D341Med (cell line): ENCODE measurements at places on chromosomes 16 and 17.

- no peak for DNase-seq
These were observed 68.3 kb upstream of the BCAR1 start for GRCh38 chr16:75319513-75320411.

DNA sequence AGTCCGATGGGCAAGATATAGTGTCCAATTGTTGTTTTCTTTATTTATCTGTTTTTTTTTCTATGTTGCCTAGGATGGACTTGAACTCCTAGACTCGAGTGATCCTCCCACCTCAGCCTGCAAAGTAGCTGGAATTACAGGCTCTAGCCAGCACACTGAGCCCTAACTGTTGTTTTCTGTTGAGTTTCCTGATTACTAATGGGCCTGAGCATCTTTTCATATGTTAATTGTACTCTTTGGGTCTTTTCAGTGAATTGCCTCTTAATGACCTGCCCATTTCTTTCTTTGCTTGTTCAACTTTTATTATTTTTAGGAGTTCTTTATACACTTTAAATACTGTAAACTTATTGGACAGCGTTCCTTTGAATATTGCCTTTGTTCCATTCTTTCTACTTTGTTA, 213.0 kb downstream of the HS3ST3B1 start:
- no peak for DNase-seq

DNA sequence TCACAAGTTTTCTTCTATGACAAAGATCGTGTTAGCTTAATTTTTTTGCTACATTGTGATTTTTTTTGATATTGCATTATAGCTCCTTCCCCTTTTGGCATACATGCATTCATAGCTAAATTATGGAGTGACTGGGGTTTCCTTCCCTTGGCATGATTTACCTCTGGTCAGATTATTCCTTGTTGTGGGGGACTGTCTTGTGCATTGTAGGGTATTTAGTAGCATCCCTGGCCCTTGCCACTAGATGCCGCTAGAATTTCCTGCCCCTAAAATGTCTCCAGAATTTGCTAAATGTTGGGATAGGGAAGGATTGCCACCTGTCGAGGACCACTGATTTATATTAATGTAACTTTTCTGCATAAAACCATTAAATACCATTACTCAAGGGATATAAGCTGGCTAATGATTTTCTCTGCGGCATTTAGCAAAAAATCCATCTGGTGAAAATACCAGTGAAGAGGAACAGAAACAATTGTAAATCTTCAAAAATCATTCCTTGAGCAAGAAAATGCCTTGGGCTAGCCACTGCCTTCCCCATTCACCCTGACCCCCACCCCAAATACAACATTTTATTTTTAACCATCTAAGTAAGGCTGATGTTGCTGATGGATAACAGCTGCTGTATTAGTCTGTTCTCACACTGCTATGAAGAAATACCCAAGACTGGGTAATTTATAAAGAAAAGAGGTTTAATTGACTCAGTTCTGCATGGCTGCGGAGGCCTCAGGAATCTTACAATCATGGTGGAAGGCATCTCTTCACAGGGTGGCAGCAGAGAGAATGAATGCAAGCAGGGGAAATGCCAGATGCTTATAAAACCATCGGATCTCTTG, 195.2 kb downstream of the MAP2K6 start:
- peak; percentile 60 for DNase-seq

GRCh38 chr16:85774811-85775210, 23.9 kb upstream of the C16orf74 start:
- no peak for DNase-seq

- DNase-seq: no peak
These were observed 40.1 kb upstream of the SLC38A10 start for GRCh38 chr17:81334987-81335772.

DNA sequence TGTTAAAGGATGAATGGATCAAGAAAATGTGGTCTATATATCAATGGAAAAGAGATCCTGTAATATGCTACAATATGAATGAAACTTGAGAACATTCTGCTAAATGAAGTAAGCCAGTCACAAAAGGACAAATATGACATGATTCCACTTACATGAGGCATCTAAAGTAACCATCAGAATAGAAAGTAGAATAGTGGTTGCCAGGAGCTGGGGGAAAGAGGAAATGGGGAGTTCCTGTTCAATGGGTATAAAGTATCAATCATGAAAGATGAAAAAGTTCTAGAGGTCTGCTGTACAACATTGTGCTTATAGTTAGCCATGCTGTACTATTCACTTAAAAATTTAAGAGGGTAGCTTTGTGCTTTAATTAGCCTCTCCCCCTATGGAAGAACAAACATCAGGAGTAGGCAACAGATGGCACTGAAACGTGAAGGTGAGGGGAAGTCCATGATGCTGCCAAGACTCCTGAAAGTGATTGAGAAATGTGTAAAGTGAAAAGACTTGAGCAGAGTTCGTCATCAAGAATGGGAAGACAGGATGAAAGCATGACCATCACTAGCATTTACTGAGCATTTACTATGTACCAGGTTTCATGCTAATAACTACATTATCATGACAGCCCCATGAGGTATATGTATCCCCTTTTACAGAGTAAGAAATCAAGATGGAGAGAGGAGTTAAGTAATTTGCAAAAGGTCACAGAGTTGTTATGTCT, 167.2 kb downstream of the CYB561 start:
- DNase-seq: no peak

GRCh38 chr17:79046916-79047280, 22.9 kb downstream of the C1QTNF1 start:
- DNase-seq: no peak

DNA sequence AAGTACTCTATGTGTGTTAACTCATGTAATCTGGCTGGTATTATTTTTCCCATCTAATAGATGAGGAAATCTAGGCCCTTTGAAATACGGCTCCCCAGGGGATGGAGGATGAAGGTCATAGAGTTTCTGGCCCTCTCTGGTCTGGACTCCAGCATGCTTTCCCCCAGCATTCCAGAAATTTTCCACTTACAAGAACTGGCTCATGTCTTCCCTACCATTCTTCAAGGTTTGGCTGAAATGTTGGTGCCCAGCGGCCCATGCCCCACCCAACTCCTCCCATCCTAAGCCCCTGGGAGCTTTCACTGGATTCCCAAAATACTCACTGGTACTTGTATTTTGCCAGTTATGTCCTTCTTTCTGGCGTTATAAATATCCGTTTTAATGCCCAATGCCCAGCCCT, 237.5 kb upstream of the NLRP1 start:
- DNase-seq: no peak

GRCh38 chr16:88558457-88559442, 11.5 kb upstream of the ZC3H18 start:
- peak; percentile 59 for DNase-seq
